Small intestine (tissue), 16 donors: ENCODE measurements at places on chromosomes 5 and 9. TPM values are rescaled to one million over a fixed set of nuclear protein-coding genes. Genes with fewer than 3 reads are reported as not detected.

DNA sequence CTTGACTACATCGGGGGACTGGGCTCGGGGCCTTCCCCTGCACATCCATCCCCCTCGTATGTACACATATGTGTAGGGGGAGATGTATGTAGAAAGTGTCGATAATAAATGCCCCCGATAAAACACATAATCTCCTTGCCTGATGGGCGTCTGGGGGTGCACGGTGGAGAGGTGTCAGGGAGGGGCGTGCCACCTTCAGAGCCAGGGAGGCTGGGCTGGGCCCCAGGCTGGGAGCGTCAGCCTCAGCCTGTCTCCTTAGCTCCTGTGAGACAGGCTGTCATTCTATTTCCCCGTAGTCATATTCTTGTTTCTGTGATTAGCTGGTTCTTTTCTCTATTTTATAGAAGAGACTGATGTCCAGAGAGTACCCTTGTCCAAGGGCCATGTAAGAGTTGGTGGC, 4.7 kb upstream of the RXRA start:
- DNase-seq: no peak

- no peak for DNase-seq
Measured at GRCh38 chr5:32258424-32258823, 54.3 kb downstream of the MTMR12 start.

DNA sequence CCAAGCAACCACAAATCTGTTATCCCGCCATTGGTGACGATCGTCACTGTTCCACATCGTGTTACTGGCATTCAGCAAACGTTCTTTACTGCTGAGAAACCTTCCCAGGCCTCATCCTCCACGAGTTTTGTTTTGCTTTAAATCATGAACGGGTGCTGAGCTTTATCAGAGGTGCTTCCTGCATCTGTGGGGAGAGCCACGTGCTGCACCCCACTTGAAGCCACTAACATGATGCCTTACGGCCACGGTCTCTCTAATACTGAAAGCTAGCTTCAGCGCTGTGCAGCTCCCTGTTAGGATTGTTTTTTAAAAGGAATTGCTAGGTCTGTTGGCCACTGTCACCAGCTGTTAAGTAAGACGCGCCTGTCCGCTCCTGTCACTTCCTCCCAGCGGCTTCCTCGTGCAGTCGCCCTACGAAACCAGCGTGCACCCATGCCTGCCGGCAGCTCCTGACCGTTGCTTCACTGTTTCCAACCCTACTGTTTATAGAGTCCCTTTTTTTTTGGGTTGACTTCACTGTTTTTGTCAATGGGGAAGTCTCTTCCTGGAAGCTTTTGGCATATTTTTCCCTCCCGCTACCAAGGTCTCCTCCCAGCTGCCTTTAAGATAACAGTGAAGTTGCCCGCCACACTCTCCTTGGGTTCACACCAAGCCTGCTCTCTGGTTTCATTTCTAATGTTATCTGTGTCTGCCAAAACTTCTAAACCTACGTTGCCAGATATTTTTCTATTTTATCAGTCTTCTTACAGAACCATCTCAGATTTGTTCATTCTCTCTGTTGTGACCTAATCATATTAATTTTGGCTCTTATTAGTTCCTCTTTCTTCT, 20.3 kb downstream of the LPCAT1 start:
- DNase-seq: no peak

DNA sequence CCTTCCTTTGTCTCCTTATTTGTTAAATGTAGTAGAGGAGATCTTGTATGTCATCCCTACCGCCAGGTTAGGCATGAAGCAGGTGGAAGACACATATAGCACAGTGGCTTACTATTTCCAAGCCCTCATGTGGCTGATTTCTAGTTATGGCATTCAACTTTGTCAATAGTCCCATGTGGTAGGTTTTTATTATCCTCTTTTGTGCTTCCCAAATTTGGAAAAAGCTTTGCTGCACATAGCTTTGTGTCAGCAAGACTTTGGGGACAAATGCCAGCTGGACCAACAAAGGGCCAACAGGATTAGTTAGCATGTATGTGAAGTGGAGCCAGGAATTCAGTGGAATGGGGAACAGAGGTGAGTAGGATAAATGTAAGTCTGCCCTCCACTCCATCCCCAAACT, 276.3 kb downstream of the PSAT1 start:
- no peak for DNase-seq

SMIM33 gene
- 0.01 TPM for polyA plus RNA-seq

GRCh38 chr5:175707751-175708375, 50.0 kb downstream of the HRH2 start:
- DNase-seq: no peak

DNA sequence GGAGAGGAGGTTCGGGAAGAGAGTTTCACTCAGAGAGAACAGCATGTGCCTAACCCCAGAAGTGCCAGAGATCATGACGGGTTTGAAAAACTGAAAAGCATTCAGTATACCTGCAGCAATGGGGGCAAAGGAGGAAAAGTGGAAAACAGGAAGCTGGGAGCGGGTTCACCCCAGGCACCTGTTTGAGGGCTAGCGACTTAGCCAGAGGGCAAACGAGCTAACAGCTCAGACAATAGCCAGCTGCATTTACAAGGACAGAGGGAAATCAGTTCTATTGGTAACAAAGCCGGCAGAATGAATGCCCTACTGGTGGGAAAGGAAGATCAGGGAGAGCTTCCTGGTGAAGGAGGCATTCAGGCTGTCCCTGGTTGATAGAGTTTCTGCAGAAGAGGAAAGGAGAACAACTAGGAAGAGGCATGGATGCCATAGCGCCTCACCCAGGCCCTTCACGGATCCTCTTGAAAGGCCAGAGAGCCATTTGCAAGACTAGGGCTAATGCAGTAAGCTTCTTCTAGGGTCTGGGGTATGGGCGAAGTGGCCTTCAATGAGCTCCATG, 141.7 kb upstream of the ADRA1B start:
- no peak for DNase-seq

DNA sequence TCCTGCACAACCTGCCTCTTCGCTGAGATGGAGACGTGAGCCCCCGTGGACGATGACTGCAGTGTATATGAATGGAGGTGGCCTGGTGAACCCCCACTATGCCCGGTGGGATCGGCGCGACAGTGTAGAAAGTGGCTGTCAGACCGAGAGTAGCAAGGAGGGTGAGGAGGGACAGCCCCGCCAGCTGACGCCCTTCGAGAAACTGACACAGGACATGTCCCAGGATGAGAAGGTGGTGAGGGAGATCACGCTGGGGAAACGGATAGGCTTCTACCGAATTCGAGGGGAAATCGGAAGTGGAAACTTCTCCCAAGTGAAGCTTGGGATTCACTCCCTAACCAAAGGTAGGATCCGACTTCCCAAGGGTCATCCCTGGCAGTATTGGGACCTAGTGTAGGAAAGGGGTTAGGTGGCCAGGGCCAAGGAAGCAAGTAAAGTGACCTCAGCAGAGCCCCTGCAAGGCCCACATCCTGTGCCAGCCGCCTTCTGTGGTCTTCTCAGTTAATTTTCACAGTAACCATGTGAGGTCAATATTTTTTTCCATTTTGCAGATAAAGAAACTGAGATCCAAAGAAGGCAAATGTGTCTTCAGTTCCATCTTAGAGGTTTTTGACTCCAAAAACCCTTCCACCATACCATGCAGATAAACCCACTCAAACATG, 53.8 kb downstream of the NIM1K start:
- no peak for DNase-seq

FAXDC2 gene
- 13.2 TPM for polyA plus RNA-seq

DNA sequence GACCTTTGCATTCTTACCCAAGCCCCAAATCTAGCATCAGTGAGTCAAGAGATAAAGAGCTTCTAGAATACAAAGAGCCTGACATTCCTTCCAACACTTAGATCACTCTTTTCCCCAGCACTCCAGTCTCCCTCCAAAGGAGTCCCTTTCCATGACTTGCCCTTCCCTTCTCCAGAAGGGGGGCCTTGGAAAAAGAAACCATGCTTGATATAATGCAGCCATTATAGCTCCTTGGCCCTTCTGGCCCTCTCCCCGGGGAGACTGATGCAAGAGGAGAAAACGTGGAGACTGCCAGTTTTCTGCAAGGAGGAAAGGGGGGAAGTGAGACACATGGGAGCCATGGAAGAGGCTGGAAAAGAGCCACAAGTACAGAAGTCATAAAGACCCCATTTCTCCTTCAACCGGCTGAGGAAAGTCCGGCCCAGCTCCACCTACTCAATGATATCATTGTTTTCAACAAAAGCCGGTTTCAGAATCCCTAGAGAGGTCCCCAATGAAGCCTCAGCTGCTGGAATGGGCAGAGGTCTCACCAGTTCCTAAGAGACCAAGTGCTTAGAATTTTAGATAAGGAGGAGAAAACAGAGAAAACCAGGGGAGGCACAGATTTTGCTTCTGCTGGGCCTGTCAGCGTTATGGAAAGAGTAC, 29.0 kb downstream of the ADAM19 start:
- no peak for DNase-seq

LCN15 gene
- polyA plus RNA-seq: 38.5 TPM
